G401 (cell line): ENCODE measurements at places on chromosomes 3 and 15.

DNA sequence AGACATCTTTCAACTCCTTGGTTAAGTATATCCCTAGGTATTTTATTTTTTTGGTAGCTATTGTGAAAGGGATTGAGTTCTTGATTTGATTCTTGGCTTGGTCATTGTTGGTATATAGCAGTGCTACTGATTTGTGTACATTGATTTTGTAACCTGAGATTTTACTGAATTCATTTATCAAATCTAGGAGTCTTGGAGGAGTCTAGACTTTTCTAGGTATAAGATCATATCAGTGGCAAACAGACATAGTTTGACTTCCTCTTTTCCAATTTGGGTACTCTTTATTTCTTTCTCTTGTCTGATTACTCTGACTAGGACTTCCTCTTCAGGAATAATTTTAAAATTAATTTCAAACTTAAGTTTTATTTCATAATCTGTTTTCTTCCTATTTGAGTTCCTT lies 125.2 kb downstream of the OCA2 start:
- DNase-seq: no peak

DNA sequence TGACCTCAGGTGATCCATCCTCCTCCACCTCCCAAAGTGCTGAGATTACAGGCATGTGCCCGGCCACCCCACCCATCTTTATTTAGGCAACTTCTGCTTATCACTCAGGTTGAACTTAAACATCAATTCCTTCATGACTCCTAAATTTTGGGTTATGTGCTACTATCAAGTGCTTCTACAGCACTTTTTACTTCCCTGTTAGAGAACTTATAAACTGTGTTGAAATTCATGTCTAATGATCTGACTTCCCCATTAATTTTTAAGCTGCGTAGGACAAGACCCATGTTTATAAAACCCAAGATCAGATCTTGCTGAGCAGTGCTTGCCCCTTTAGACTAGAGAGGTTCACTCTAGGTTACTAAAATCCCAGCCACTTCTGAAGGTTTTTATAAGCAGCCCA lies 266.2 kb upstream of the TPRG1 start:
- DNase-seq: no peak

DNA sequence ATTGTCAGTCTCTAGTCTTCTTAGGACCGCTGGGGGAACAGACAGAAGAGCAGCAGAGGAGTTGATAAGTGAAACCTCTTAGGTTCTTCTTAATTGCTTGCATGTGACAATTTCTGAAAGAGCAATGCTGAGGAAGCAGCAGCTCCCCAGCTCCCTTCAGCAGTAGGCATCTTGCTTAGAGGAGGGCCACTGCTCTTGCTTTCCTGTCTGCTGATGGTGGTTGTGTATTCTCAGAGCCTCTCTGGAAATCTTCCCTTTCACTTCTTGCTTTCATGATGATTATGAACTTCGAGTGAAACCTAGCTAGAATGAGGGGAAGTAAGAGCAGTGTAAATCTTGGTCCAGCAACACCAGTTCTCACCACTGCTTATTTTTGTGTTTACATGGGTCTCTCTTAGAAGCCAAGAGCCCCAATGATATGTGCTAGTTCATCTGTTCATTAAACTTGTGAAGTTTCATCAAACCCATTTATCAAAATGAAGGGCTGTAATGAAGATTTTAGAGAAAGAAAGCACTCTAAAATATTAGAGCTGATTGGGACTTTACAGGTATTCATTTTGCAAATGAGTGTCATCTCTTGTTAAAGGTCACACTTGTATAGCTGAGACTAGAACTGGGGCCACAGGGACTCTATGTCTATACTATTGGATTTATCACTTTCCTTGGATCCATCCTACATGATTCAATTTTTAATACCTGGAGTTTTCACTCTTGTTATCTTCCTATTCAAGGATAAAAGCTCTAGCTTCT lies 246.7 kb downstream of the LPP start:
- no peak for DNase-seq

DNA sequence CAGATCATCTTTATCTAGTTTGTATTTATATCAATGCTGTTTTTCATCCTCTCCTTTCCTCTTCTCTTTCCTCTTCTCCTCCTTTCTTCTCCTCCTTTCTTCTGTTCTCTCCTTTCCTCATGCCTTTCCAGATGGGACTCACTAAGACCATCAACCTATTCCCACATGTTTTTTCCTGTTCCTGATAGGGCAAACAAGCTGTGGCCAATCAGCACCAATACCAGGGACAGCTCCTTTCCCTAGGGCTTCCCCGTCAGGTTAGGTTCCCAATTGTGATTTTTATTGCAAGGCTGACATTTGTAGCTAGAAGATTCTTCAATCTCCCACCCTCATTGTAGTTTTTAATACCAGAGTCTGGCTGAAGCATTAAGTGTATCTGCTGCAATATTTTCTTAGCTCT lies 76.3 kb upstream of the COL8A1 start:
- no peak for DNase-seq

DNA sequence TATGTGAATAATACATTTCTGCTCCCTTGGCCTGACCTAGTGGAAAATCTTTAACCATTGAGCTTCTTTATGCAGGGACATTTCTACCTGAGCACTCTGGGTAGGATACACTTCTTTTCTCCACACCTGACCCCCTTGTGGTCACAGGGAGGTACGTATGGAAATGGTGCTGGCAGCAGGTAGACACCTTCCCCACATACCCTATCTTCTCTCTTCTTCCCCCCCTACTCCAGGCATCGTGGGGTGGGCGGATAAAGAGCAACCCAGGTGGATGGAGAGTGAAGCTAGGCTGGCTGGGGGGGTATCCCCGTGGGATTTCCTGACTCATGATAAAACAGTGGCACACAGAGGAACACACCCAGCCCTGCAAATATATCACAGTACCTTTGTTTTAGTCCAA lies 312.1 kb downstream of the ARRDC4 start:
- no peak for DNase-seq

DNA sequence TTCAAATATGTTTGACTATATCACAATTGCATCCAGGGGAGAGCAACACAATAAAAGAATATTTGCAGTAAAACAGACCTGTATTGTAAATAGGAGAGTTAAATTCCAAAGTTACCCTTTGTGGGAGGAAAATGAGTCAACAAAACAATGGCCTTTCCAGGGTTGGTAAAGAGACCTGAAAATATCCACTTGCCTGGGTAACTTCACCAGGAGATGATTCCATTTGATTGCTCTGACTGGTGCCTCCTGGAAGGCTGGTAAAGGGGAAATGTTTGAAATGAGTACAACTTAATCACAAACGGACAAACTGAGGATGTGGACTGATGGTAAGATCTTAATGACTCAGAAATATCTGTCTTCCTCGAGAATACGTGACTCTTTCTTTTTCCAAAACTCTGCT lies 43.6 kb upstream of the SRGAP3 start:
- DNase-seq: no peak

GRCh38 chr3:67357610-67358458 lies 296.6 kb downstream of the SUCLG2 start:
- DNase-seq: peak; percentile 17

DNA sequence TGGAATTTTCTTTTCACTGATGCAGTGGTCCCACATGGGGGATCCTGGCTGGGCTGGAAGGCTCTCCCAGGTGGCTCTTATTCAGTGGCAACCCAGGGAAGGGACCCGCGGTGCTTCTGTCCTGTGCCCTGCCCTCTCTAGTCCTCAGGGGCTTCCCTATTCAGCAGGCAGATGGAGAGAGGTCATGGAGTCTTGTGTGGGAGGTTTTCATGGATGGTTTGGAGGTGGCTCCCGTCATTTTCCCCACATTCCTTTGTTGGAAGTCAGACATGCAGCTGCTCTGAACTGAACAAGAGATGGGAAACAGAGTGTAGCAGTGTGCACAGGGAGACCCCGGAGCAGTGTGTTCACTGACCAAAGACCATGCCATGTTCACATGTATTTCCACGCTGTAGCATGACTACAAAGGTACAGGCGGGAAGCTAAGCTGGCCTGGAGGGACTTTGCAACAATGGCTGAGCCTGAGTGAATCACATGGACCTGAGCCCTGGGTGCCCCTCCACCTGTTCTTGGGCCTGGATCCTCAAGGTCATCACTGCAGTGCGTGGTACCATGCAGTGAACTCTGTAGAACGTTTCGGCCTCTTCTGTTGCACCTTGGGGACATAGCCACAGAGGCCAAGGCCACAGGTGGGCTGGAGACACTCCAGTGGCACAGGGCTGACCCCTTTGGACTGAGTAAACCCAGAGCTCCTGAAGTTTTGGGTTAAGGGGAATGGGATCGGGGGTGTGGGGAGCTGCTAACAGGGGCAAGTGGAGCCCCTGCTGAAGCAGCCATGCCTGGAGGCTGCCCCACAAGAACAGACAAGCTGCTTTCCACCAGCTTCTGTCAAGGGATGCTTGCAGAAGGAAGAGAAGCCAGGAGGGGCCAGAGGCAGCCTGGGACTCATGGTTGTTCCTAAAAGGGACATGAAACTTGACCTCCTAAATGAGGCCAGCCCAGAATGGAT lies 123.0 kb downstream of the ASB7 start:
- DNase-seq: no peak
